Neural crest cell (in vitro differentiated cells): ENCODE measurements at places on chromosomes 7 and 10.

- DNase-seq: no peak
Observed at GRCh38 chr7:7352845-7353244, 170.5 kb downstream of the C1GALT1 start.

DNA sequence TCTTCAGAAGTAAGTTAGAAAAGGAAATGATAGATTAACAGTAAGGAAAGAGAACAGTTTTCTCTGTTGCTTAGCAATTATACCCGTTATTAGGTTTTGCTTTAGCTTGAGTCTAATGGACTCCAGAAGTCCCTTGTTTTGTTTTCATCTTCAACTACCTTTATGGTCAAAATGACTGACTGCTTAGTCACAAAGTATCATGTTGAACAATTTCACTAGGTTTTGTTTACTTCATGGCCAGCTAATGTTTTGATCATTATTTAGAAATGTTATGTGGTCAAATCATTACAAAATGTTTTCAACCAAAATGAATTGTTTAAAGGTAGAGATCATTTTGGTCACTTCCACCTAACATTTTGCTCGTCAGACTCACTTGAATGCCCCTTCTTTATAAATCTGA is 1.9 kb downstream of the UBN2 start:
- no peak for DNase-seq

- peak; percentile 38 for DNase-seq
Observed at GRCh38 chr10:6089334-6090219, 743 bp downstream of the RBM17 start.

DNA sequence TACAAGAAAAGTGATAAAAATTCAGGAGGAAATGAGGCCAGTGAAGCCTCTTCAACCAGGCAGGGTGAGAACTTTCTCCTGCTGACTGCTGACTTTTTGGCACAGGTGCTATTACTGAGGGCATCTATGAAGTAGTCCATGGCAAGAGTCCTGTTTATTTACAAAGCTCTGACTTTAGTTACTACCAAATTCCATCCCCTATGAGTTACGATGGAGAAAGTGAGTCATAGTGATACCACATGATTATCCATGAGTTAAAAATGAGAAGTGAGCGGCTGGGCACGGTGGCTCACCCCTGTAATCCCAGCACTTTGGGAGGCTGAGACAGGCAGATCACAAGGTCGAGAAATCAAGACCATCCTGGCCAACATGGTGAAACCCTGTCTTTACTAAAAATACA is 19.9 kb downstream of the CCDC3 start:
- no peak for DNase-seq

- no peak for DNase-seq
Observed at GRCh38 chr10:299969-300368, 164.7 kb downstream of the ZMYND11 start.

DNA sequence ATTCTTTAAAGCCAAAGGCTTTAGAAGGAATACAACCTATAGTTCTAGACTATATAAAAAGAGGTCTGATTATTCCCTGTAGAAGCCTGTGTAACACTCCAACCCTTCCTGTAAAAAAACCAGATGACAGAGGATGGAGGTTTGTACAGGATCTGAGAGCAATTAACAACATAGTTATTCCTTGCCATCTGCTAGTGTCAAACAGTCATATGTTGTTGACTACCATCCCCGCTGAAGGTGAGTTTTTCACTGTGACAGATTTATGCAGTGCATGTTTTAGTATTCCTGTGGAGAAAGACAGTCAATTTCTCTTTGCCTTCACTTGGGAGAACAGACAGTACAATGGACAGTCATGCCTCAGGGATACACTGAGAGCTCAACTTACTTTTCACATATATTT is 19.0 kb upstream of the SLC26A4 start:
- no peak for DNase-seq
